ENCODE measurements at places on chromosomes 5 and 9.
A peak's percentile ranks its signal among the peaks of the same experiment; 100 is the strongest.

GRCh38 chr5:82636591-82636990 is 358.4 kb upstream of the RPS23 start:
- H3K27me3 ChIP-seq, result no peaks in the 10 kb centered on the region
- DNase-seq, result no peak
- no peak overlapping the region for H3K4me3 ChIP-seq
- no peak overlapping the region for H3K27ac ChIP-seq
- no peaks in the 10 kb centered on the region for H3K36me3 ChIP-seq

GRCh38 chr9:37963936-37964739 is 60.2 kb upstream of the SLC25A51 start:
- DNase-seq, result no peak
- no peak overlapping the region for H3K4me3 ChIP-seq
- no peaks in the 10 kb centered on the region for H3K27me3 ChIP-seq

DNA sequence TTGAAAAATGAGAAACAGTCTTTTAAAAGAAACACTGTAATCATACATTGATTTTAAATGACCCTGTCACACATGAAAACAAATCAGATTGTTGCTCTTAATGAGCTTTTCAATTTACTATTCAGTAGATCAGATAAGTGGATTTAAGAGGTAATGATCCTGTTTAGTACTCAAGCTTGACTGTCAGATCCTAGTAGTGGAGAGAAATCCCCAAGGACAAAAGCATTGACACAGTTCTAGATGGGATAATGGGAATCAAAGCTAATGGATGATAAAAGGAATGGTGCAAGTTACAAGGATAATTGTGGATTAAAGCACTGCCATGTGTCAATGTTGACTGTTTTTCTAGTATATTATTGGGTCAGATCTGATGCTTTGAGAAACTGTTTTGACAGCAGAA is 142.3 kb upstream of the TLX3 start:
- H3K27me3 ChIP-seq, result no peaks in the 10 kb centered on the region
- H3K27ac ChIP-seq, result no peak overlapping the region
- H3K4me3 ChIP-seq, result no peak overlapping the region
- DNase-seq, result no peak
- H3K4me1 ChIP-seq, result no peaks in the 10 kb centered on the region

DNA sequence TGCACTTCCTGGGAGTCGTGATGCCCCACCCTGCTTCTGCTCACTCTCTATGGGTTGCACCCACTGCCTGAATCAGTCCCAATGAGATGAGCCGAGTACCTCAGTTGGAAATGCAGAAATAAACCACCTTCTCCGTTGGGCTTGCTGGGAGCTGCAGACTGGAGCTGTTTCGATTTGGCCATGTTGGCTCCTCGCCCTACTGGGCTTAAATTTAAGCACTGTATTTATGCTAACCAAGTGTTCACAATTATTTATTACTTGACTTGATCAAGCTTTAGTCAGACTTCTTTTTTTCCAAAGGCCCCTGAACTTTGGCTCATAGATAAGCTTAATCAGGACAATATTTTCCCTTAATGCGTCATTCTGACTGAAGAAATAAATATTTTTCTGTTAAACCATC is 1072.4 kb upstream of the CDH9 start:
- DNase-seq, result no peak
- no peaks in the 10 kb centered on the region for H3K4me1 ChIP-seq
- H3K27ac ChIP-seq, result no peak overlapping the region
- H3K27me3 ChIP-seq, result no peaks in the 10 kb centered on the region
- no peaks in the 10 kb centered on the region for H3K36me3 ChIP-seq

- no peaks in the 10 kb centered on the region for H3K27me3 ChIP-seq
- H3K36me3 ChIP-seq, result peaks cover 8% of the 10 kb centered on the region
- DNase-seq, result no peak
- no peak overlapping the region for H3K4me3 ChIP-seq
- H3K4me1 ChIP-seq, result peaks cover 100% of the 10 kb centered on the region
Observed at GRCh38 chr5:141517880-141518617, 29.2 kb downstream of the PCDHGC5 start.

DNA sequence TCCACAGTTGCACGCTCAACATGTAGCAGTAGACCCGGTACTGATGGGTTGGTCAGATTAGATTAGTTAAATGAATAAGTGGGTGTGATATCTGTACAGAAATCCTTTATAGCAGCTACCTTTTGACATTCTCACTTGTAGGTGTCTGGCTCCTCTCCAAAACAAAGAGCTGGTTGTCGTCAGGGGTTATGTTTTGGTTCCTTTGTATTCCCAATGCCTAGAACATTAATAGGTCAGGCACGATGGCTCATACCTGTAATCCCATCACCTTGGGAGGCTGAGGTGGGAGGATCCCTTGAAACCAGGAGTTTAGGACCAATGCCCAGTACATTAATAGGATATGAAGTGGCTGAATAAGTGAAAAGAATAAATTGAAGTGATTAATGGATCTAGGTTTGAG is 182.1 kb downstream of the SNCAIP start:
- no peak overlapping the region for H3K4me3 ChIP-seq
- DNase-seq, result no peak
- H3K36me3 ChIP-seq, result no peaks in the 10 kb centered on the region
- H3K27ac ChIP-seq, result no peak overlapping the region
- no peaks in the 10 kb centered on the region for H3K4me1 ChIP-seq

GRCh38 chr5:79200573-79201183 is 35.3 kb upstream of the JMY start:
- no peak for DNase-seq
- H3K4me3 ChIP-seq, result no peak overlapping the region
- H3K27me3 ChIP-seq, result no peaks in the 10 kb centered on the region
- no peaks in the 10 kb centered on the region for H3K4me1 ChIP-seq

GRCh38 chr9:72790989-72791388 is 161.9 kb downstream of the ALDH1A1 start:
- no peaks in the 10 kb centered on the region for H3K4me1 ChIP-seq
- no peaks in the 10 kb centered on the region for H3K27me3 ChIP-seq
- no peak for DNase-seq
- no peak overlapping the region for H3K27ac ChIP-seq
- no peak overlapping the region for H3K4me3 ChIP-seq
- H3K36me3 ChIP-seq, result no peaks in the 10 kb centered on the region

GRCh38 chr9:137423514-137424291 is 510 bp downstream of the NOXA1 start:
- peaks cover 17% of the 10 kb centered on the region for H3K4me1 ChIP-seq
- H3K36me3 ChIP-seq, result no peaks in the 10 kb centered on the region
- peak overlapping the region; percentile 100 for H3K4me3 ChIP-seq
- no peaks in the 10 kb centered on the region for H3K27me3 ChIP-seq
- peak overlapping the region; percentile 94 for H3K27ac ChIP-seq
